DMS 273 treated with DMSO at 0.1 percent for 48 hours (cell line): ENCODE measurements at places on chromosomes 3 and 15.

DNA sequence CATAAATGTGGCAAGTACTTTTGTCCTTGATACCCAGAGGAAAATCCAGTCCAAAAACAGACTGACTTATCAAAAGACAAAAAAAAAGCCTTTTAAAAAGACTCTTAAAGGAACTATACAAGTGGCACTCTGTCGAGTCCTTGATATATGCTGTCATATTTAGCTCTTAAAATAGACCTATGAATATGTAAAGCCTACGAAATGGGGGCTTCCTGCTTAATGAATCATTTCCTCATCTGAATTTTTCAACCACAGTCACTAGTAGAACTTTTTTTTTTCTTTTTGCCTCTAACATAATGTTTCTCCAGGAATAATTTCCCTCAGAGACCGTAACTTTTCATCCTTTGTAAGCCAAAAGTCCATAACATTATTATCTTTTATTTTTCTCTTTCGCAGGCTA, 95.8 kb downstream of the P3H2 start:
- no peak for DNase-seq

GRCh38 chr15:68578980-68579935, at the start of gene CORO2B:
CORO2B (plus strand) TSS chr15:68578993; CDS start chr15:68579263, 270 bp downstream.
- DNase-seq: peak; percentile 54

GRCh38 chr3:96619475-96619874, 194.9 kb upstream of the EPHA6 start:
- DNase-seq: no peak

GRCh38 chr15:59491062-59491461, 53.1 kb downstream of the FAM81A start:
- DNase-seq: no peak

DNA sequence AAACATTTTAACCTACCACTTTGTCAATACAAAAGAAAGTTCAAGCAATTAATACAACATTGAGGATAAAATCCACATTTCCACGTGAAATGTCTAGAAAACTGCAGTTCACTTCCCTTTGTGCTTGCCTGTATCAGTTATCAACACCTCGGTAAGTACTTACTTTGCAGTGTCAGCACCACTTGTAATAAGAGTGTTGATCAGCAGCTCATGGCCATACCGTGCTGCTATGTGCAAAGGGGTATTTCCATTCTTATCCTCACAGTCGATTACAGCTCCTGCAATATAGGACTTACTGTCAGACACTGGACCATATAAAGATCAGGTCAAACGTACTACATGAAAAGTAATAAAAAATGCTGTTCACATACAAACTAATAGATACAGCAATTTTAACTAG, 84.4 kb downstream of the ANKRD28 start:
- no peak for DNase-seq

DNA sequence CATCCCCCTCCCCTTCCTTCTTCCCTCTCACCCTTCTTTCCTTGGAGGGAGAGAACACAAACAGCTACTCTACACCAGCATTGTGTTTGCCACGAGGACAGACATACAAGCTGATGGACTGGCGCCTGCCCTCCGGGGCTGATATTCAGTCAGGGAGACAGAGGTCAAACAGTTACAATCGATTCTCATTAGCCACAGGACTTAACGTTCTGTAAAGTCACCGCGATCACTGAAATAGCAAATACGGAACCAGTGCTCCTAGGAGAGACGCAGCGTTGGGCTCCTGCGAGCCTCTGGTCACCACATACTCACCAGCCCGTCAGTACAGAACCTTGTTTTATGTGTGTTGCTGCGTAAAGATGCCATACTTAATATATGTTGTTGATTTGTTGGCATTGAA, 108.8 kb downstream of the LRRK1 start:
- DNase-seq: no peak

DNA sequence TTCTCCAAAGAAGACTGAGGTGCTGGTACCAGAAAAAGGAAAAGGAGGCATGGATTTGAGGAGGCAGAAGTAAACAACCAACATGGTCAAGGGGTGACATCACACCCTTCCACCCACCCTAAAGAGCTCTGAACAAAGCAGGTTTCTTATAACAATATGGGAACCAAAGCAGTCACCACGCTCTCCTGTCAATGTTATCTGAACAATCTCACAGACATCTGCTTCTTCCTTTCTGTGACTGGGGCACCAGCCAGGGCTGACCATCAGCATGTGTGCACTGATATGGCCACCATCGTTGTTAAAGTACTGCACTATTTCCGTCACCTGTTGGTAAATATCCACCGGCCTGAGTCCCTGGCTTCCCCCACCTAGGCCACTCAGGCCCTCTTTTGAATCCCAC, 252.9 kb downstream of the SHQ1 start:
- no peak for DNase-seq
